Stimulated activated memory B cell treated with anti-CD40 and anti-IgM and Interleukin-4, amounts not matched to agents 10 μg/mL and 1 μg/mL and 100 μg/mL, for 72 hours (primary cell): ENCODE measurements at places on chromosomes 1 and 21.
A peak's percentile ranks its signal among the peaks of the same experiment; 100 is the strongest.

- ATAC-seq, result no peak
These were observed 58.4 kb upstream of the ADAM30 start for GRCh38 chr1:119954476-119955422.

DNA sequence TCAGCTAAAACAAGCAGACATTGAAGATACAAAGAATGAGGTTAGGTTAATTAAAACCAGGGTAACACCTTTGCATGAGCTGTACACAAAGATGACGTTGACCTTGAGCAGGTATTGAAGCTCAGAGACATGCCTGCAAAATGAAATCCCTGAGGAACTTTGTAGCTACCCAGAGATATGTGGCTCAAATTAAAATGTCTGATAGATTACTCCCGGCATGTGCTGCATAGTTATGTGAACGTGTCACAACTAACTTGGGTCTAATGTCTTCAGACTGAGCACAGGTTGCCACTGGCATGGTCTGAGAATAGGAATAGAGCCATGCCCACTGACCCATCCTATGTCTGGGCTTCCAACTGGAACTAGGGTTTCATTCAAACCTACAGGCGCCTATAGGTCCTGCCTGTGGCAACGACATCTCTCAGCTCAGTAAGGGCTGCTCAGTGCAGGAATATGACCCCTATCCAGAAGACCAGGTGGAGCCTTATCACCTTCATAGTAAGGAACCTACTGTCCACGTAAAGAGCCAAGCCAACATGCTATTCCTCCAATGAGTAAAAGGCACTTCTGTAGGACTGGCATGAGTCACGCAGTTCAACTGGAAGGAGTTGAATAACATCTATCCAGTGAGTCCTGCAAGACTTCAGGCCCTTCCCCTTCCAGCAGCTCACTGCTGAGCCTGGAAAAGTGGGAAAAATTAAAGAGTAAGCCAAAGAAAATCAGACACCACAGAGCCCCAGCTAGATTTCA, 60.7 kb downstream of the PRKAB2 start:
- no peak for ATAC-seq

GRCh38 chr1:116496380-116496779, 74.4 kb downstream of the CD58 start:
- ATAC-seq, result no peak

GRCh38 chr1:169133801-169134502, 27.5 kb downstream of the ATP1B1 start:
- ATAC-seq, result no peak

- no peak for ATAC-seq
These were observed 46.7 kb downstream of the CLDN14 start for GRCh38 chr21:36433059-36433709.

GRCh38 chr1:55168353-55168752, 46.8 kb downstream of the USP24 start:
- ATAC-seq, result no peak

GRCh38 chr1:115133440-115133839, 44.1 kb upstream of the TSPAN2 start:
- no peak for ATAC-seq

GRCh38 chr1:197572169-197572568, 203.1 kb downstream of the DENND1B start:
- no peak for ATAC-seq

DNA sequence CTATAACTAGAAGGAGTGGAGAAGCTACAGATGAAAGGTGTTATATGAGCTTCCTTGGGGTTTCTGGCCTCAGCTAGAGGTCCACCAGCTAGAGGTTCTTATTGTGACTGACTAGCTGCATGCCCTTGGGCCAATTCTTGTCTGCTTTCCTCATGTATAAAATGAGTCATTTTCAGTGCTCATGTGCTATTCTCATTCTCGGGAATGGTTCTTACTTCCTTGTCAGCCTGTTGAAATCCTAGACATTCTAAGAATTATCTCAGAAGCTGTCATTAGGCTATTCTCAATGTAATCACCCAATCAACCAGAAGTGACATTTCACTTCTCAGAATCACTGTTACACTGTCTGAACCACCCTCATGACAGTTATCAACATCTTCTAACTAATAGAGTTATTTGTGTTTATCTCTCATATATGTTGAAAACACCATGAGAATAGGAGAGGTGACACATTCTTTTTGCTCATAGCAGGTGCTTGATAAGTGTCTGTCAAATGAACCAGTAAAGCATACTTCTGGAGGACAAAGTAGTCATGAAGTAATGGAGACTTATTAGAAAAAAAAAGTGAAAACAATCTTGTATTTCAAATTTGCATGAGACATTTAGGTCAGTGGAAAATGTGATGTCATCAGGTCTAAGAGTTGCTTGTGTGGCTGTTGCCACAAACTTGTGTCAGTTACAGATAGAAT, 122.8 kb upstream of the IVNS1ABP start:
- ATAC-seq, result peak; percentile 83

DNA sequence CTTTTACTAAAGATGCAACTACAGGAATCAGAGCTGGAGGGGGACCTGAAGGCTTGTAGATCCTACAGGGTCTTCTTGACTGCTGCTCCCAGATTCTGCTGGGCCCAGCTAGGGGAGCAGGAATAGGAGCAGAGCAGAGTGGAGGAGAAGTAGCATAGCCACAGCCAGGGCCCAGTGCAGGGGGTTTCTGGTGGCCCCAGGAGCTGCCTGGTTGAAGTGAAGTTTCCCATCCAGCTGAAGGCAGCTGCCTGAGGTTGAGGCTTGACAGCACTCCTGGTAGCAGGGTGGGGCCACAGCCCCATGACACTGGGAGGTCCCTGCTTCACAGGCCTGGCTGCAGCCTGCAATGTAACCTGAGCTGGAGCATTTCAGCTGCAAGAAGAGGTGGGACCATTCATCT, 2.0 kb upstream of the INPP5B start:
- ATAC-seq, result no peak

GRCh38 chr1:93598861-93599439, 82.7 kb downstream of the BCAR3 start:
- ATAC-seq, result no peak

GRCh38 chr1:147243841-147244240, 1.4 kb downstream of the CHD1L start:
- ATAC-seq, result no peak

DNA sequence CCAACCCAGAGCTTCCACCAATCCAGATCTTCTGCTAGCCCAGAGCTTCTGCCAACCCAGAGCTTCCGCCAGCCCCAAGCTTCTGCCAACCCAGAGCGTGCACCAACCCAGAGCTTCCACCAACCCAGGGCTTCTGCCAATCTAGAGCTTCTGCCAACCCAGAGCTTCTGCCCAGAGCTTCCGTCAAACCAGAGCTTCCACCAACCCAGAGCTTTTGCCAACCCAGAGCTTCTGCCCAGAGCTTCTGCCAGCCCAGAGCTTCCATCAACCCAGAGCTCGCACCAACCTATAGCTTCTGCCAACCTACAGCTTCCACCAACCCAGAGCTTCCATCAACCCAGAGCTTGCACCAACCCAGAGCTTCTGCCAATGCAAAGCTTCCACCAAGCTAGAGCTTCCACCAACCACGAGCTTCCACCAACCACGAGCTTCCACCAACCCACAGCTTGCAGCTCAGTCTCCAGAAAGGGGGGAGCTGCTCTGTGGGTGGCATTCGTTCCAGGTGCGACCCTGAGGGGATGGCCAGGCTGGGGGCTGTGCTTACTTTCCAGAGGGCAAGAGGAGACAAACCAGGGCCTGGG, 23.8 kb downstream of the CRYAA start:
- ATAC-seq, result no peak

DNA sequence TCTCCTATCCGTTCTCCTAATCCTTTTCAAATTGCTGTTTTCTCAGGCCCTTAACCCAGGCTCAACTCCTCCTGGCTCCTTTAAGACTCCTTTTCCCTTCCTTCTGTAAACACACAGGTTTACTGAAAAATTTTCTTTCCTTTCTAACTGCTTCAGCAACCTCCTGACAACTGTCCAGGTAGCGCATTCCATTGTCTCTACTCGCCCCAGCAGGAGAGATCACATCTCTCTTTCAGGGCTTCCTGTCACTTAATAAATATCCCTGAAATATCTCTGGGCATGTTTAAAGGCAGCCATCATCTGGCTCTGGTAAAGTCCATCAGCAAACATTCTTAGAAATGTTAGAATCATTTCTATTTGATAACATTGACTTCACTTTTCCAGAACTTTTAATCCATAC, 211.2 kb upstream of the PTBP2 start:
- no peak for ATAC-seq

DNA sequence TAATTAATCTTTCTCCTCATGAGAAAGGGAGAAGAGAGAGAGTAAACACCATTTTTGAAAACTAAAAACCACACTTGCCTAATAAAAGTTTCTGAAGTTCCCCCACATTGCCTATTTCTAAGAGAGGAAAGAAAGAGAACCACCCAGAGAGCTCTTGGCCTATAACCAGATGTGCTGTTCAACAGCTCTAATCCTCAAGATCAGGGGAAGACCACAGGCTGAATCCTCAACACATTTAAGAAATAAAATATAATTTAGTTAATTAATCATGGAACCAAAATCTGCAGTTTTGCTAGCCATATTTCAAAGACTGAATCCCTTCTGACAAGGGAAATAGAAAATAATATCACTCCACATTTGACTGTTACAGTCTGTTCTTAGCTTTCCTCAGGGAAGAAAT, 11.9 kb downstream of the PRRX1 start:
- ATAC-seq, result no peak

GRCh38 chr1:231206856-231207255, 34.2 kb upstream of the GNPAT start:
- ATAC-seq, result no peak

DNA sequence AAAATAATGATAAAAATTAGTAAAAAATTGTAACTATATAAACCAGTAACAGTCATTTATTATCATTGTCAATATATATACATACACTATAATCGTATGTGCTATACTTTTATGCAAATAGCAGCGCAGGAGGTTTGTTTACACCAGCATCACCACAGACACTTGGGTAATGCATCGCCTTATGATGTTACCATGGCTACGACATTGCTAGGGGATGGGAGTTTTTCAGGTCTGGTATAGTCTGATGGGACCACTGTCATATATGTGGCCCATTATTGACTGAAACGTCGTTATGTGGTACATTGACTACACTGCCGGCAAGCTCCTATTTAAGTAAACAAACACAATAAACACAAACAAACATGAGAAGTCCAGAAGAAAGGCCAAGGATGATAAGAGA, 45.6 kb downstream of the KCNK1 start:
- no peak for ATAC-seq

DNA sequence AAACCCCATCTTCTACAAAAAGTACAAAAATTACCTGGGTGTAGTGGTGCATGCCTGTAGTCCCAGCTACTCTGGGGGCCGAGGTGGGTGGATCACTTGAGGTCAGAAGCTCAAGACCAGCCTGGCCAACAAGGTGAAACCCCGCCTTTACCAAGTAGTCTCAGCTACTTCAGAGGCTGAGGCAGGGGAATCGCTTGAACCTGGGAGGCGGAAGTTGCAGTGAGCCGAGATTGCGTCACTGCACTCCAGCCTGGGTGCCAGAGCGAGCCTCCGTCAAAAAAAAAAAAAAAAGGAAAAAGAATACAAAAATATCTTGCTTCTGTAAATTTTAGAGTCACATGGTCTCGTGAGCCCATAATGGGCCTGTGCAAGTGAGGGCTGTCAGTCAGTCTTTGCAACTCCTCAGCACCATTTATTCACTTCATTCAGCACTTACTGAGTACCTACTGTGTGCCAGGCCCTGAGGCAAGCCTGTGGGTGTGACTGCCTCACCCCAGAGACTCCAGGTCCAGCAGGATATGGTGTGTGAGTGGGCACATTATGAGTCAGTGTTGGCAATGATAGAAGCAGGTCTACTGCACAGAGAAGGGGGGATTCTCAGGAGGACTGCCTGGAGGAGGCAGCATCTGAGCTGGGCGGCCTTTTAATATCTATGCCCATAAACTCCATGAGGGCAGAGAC, 46.8 kb upstream of the TARDBP start:
- ATAC-seq, result peak; percentile 80

DNA sequence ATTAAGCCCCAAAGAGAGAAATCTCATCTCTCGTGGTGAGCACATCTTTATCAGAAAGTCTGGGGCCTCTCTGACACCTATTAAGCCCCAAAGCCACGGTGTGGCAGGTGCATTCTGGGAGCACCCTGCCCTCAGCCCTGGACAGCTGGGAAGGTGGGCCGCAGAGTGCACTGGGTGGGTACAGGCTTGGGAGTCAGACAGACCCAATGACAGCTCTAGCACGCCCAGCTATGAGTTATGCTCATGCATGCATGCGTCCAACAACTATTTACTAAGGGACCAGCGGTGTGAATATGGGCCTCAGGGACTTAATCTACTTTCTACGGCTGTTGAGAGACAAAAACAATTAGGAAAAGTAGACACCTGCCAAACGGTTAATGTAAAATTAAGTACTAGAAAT, 46.6 kb downstream of the SLC66A1 start:
- no peak for ATAC-seq
